ENCODE measurements at places on chromosomes 7 and 10. TPM values are rescaled to one million over a fixed set of nuclear protein-coding genes. Genes with fewer than 3 reads are reported as not detected.

DNA sequence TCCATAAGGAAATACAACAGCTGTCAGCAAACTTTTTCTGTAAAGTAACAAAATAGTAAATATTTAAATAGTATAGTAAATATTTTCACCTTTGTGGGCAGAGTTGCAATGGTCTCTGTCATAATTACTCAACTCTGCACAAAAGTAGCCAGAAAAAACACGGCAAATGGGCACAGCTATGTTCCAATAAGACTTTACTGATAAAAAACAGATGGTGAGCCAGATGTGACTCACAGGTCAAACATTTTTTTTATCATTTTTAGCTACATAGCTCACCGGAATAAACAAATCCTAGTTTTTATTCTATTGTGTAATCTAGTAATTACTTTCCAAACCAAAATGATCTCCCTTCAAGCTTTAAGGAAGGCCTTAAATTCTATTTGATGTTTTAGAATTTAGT lies 55.3 kb downstream of the NCAPG2 start:
- DNase-seq = no peak

- DNase-seq = no peak
These were observed 674.0 kb upstream of the C7orf33 start for GRCh38 chr7:147916573-147916972.

DNA sequence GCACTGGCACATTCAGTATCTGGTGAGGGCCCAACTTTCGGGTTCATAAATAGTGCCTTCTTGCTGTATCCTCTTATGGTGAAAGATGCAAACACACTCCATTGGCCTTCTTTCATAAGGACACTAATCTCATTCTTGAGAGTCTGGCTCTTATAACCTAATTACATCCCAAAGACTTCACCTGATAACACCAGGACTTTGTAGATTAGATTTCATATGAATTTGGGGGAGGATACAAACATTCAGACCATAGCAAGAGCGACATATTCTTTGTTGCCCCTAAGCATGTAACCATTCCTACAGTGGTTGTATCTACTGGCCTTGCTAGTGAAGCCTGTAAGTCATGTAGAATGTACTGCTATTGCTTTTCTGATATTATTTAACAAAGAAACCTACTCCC lies 525.2 kb downstream of the GFRA1 start:
- no peak for DNase-seq

LIPJ gene
- total RNA-seq = not detected
